ENCODE measurements at places on chromosomes 5 and 9.

DNA sequence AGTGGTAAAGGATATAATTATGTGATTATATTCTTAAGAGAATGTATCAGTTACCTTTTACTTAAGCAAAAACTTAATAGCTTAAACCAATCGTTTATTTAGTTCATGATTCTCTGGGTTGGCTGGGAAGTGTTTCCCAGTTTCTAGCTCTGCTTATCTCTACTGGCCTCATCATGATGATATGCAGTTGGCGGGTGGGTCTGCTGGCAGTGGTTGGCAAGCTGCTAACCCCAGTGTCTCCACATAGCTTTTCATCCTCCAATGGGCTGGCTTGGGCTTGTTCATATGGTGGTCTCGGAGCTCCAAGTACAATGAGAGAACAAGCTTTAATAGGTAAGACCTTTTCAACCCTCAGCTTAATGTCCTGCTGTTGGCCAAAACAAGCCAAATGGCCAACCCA is 43.8 kb downstream of the ABLIM3 start:
- DNase-seq: no peak

- DNase-seq: no peak
These were observed 60.8 kb downstream of the ARHGAP26 start for GRCh38 chr5:142831009-142831383.

- no peak for DNase-seq
These were observed 760 bp downstream of the ALDH1B1 start for GRCh38 chr9:38393128-38393796.

- no peak for DNase-seq
These were observed 43.5 kb downstream of the SH3PXD2B start for GRCh38 chr5:172410662-172411483.

DNA sequence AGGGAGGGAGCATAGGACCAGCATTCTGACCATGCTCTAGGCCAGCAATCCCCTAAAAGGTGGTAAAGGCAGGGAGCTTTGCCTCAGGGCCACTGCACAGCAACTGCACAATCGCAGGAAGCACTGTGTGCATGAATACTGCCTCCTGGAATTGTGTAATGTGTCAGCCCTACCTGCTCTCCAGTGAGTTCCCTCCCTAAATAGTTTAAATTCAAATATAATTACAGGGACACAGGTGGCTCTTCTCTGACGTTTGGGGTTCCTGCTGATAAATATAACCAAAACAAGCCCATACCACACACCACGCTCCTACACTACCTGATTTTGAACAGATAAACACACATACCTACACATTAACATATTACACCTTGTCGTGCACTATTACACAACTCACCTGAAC is 9.0 kb downstream of the BAG1 start:
- DNase-seq: no peak

Measured in LHCN-M2 (cell line).